Islet precursor cell (in vitro differentiated cells): ENCODE measurements at places on chromosomes 16 and 17.

DNA sequence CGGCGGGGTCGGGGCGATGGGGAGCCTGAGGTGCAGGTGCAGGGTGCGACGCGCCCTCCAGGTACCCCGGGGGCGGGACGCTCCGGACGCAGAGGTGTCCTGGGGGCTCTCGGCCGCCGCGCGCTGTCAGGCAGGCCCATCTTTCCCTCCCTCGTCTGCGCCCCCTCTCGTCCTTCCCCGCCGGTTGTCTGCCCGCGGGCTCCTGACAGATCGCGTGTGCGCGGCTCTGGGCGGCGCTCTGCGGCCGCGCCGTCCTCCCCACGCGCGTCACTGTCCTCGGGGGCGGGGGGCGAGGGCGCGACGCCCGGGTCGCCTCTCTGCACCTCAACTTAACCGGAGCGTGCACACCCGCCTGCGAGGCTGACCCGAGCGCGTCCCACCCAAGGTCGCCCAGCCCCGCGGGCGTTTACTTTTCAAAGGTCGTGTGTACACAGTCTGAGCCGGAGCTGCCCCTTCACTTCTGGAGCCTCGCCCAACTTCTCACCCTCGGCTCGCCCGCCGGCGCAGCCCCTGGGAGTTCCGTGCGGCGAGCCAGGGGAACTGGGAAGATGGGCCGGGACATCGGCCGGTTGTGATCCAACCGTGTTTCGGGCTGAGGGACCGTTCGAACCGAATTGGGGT lies 512 bp downstream of the AKAP1 start:
- DNase-seq: peak; percentile 88

DNA sequence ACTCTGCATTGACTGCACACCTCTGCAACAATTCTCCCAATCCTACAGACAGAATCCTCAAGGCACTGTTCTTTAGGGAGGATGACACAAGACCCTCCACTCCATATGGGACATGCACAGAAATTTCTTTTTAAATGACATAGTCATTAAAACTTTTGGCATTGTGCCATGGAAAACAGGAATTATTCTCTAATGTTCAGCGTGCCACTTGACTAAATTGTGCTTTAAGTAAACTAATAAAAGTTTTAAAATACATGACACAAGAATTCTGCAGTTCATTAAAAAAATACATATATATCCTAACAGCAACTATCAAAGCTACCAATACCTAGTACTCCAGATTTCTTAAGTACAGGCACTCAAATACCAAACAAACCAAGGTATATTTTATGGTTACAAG lies 16.0 kb downstream of the CEP112 start:
- no peak for DNase-seq

- DNase-seq: no peak
Measured at GRCh38 chr17:62822080-62822904, 14.2 kb upstream of the MARCHF10 start.

DNA sequence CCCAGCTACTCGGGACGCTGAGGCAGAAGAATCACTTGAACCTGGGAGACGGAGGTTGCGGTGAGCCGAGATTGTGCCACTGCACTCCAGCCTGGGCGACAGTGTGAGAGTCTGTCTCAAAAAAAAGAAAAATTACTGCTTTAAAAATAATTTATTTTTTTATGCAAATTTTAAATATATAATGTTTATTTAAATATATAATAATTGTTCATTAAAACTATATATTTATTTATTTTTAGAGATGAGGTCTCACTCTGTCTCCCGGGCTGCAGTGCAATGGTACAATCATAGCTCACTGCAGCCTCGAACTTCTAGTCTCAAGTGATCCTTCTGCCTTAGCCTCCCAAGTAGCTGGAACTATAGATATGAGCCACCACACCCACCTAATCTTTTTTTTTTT lies 15.2 kb upstream of the DBNDD1 start:
- DNase-seq: no peak

GRCh38 chr17:39903158-39903884 lies 15.1 kb downstream of the GSDMB start:
- no peak for DNase-seq
